Foreskin keratinocyte (primary cell): ENCODE measurements at places on chromosomes 6 and 20. TPM values are rescaled to one million over a fixed set of nuclear protein-coding genes. Genes with fewer than 3 reads are reported as not detected.

Gene SOX18
- not detected in 2 replicates for total RNA-seq

Gene TCF21
- not detected in 2 replicates for total RNA-seq

Gene BNIP5
- total RNA-seq, result not detected in 2 replicates

Gene RAET1E
- total RNA-seq, result 1.1 and 1.5 TPM in 2 replicates

Gene BANF2
- not detected in 2 replicates for total RNA-seq

Gene TMEM244
- not detected in 2 replicates for total RNA-seq

Gene CNR1
- not detected in 2 replicates for total RNA-seq

Gene BPIFB4
- total RNA-seq, result not detected in 2 replicates

Gene GSTA2
- not detected in 2 replicates for total RNA-seq

Gene GABRR1
- not detected in 2 replicates for total RNA-seq

Gene NCR2
- not detected in 2 replicates for total RNA-seq

Gene PBX2
- total RNA-seq, result 37.3 and 38.5 TPM in 2 replicates

Gene GPR63
- 2.8 and 3.2 TPM in 2 replicates for total RNA-seq

Gene C20orf144
- 0.07 TPM in 1 of 2 replicates, not detected in the other for total RNA-seq

Gene BTN1A1
- not detected in 2 replicates for total RNA-seq

Gene PROKR2
- not detected in 2 replicates for total RNA-seq

Gene GFOD1
- total RNA-seq, result 10.3 and 11.1 TPM in 2 replicates

Gene MYLK2
- 0.07 TPM in 2 replicates for total RNA-seq

Gene BMP5
- total RNA-seq, result not detected in 2 replicates

Gene EYS
- 0.07 and 0.14 TPM in 2 replicates for total RNA-seq

Gene PAK5
- total RNA-seq, result not detected in 2 replicates

Gene TMEM151B
- total RNA-seq, result under 0.01 TPM in 1 of 2 replicates, not detected in the other
